ENCODE measurements at places on chromosomes 13 and 19.

GRCh38 chr19:34910770-34911169 is 15.9 kb upstream of the ZNF30 start:
- no peak for DNase-seq

DNA sequence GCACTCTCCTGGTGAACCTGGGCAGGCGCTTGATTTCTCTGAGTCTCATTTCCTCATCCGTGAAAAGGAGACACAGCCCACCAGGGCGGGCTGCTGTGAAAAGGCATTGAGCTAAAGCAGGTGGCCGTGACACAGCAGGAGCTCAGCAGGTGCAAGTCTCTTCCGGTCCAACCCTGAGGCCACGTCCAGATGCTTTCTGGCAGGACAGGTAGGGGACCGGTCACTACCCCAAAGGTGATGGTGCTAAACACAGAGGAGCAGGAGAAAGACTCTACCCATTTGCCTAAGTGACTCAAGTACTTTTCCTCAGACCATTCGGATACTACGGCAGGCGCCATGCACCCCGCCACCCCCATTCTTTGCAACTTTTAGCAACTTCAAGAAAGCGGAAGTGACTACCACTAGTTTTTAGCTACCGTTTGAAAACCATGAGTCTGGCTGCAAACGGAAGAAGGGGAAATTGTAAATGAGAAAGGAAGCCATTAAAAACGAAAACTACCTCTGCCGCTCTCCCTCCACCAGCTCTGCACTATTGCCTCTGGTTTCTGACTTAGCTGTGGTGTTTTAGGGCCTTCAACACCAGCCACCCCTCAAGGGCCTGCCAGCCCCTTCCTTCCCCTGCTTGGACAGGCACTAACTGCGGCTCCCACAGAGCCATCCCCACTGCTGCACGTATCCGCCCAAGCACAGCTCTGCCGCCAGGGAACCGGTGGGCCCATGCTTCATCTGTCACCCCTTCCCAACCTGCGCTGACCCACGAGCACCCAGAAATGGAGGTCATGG is 4.8 kb downstream of the PPP6R1 start:
- DNase-seq: no peak

DNA sequence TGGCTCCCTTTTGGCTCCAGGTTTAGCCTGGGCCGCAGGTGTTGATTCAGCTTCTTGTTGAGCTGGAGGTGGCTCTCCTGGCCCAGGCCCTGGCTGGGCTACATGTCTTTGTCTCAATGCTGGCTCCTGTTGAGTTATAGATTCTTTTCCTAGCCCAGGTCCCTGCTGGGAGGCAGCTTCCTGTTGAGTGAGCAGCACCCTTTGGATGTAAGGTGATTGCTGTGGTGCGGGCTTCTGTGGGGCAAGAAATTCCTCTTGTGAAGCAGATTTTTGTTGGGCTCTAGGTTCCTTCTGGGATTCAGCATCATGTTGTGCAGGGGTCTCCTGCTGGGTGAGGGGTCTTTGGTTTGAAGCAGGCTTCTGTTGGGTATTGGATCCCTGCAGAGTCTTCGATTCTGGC is 545 bp downstream of the LIPE start:
- no peak for DNase-seq

DNA sequence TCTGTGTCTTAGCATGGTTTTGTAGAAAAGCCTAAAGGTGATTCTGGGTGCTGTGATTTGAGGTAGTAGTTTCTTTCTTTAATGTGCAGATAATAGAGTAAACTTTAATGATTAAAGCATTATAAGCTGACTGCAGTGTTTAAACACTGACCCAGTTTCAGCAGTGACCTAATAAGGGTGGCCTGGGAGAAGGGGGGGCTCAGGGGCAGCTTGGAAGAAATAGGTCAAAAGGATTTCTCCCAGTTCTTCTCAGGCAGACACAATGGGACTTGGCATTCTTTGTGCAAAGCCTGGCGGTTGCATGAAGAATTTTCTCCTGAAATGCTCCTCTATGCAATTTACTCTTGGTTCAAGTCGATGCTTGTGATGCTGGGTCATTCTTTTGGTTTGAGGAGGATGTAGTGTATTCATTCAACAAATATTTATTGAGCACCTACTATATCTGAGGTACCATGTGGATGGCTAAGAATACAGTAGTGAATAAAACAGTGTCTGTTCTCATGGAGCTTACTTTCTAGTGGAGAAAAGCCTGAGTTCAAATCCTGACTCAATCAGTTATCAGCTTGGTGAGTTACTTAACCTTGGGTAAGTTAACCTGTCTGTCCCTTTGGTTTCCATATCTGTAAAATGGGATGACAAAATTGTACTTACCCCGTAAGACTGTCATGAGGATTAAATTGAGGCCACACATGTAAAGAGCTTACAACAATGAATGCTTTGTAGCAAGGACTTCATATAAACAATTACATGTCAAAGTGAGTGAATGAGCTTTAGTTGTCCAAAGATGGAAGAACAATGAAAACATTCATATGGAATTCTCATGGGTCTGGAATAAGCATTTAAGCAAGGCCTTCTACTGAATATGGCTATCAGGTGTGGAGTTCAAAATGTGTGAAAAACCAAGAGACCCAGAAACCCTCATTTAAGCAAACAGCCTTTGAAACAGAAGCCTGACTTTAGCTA is 210.2 kb downstream of the KCNRG start:
- DNase-seq: no peak

- DNase-seq: peak; percentile 95
Observed at GRCh38 chr19:3984908-3985642, at the start of gene EEF2. Gene EEF2 (minus strand): TSS chr19:3985463. CDS start chr19:3985380, 83 bp downstream.

DNA sequence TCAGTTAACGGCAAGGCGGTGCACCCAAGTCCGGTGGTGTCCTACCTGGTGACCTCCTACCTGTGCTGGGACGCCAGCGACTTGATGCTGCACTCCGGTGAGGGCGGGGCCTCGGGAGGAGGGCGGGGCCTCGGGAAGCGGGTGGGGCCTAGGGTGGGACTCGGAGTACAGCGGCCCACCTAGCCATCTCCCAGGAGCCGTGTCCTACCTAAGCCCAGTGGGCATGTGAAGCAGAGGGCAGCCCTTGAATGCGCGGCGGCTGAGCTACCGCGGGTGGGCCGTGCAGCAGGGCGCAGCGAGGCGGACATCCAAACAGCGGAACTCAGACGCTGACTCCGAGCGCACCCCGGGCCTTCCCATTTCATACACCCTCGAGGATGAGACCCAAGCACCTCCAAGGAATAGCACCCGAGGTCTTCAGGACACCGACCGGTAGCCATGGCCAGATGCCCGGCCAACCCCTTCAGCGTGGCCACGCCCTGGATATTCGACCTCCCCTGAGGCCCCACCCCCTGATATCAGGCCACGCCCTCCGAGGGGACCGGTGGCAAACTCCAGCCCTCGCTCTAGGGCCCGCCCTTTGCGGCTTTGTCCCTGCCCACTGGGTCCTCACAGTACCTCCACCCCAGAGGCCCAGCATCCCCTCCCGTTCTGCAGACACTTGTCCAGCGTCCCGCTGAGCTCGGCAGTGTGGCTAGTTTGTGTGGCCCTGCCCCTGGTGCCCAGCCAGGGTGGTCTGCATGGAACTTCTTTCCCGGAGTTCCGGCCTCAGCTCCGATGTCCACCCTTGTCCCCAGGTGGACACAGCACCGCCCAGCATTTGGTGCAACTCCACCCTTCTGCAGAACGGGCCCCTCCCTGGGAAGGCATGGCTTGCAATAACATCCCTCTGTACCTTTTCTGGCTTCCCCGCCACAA is 5.4 kb downstream of the KLK1 start:
- DNase-seq: no peak

All from suprapubic skin (tissue), 4 donors.